ENCODE measurements at places on chromosomes 2 and 18.

- DNase-seq = no peak
Observed at GRCh38 chr2:130846686-130847375, 10.1 kb downstream of the ARHGEF4 start.

DNA sequence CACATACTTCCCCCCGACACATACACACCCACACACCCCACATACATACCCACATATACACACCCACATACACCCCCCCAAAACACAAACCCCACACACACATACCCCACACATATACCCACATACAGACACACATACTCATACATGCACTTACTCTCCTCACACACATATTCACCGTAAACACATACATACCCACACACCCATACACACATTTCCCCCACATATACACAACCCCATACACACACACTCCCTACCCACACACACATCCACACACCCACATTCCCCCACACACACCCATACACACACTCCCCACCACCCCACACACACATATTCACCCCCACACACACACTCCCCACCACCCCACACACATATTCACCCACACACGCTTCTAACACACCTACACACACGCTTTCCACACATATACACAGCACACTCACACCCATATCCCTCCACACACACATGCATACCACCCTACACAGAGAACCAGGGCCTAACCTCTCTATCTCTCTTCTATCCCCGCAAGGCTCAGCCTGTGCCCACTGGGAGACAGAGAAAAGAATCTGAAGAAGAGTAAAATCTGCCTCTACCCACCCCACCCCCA, 182.4 kb upstream of the ETAA1 start:
- no peak for DNase-seq

GRCh38 chr2:70648961-70649360, 95.3 kb upstream of the TGFA start:
- DNase-seq = no peak

DNA sequence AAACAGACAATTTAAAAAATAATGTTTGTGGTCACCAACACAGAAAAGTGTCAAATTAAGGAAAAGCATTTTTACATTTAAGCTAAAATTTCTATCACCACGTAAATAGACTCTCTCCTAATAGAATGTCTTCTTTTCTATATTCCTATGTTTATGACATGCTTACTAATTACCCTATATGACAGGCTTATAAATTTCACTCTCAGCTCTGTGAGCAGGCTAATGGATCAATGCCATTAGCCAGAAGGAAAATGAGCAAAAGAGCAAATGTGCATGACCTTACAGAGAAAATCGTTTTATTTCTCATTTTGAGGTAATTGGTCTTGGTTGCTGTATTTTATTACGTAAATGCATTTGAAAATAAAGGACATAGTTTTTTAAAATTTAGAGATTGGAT, 209.7 kb downstream of the TMX3 start:
- no peak for DNase-seq

- DNase-seq = no peak
Observed at GRCh38 chr2:61419570-61419969, 51.3 kb downstream of the USP34 start.

DNA sequence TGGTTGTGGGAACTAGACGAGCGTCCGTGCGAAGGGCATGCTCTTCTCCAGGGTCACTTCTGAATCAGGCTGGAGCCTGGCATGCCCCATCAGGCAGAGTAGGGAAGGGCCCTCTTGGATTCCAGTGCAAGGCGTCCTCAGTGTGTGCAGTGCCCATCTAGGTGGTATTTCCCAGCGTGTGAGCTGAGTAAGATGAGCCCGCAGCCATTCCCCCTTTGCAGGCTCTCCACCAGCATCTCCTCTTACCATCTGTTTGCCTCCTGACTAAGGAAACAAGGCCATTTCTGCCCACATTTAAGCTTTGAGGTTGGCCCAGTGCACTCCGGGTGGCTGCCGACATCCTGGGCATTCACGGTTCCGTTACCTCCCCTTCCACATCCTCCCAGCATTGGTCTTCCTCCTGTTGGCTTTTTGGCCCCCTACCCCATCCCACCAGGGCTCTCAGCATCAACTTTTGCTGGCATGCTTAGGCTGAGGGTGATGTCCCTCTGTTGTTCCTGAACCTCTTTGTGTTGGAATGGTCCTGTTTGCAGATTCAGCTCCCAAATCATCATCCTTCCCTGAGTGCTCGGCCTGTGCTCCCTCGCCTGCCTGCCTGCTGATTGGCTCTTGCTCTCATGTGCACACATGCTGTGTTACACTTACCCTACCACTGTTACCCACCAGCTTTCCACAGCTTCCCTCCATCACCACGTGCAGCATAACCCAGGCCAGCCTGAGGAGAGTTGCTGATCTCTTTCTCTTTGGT, 11.8 kb downstream of the CEP68 start:
- DNase-seq = no peak

DNA sequence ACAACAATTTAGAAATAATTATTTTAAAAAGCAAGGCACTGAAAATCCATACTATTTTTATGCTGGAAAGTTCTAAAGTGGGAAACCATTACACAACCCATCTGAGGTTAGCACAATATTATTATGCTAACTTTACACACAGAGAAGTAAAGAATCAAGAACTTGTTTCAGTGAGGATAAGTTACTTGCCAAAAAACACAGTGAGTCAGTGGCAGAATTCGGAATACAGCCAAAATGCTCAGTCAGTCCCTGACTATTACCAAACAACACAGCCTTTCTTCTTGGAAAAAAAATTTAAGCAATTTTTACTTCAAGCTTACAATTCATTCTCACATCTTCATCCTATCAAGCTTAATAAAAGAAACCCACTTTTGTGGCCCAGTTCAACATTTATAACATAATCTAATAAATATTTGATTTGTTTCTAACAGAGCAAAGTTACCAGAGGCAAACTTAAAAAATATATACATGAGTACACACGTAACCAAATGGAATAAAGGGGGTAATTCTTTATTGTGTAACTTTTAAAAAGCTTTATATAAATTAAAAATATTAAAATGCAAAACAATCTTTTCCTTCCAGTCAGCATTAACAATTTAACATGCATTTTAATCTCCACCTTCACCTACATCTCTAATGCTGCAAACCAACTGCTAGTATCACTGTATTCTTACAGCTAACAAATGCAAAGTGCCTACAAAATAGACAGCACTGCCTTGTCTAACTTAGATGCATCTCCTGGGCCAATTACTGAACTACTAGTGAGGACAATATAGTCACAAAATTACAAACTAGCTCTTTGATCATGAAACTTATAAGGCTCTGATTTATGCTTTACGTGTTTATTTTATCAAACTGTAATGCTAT, 55.2 kb downstream of the CCDC88A start:
- peak; percentile 47 for DNase-seq

DNA sequence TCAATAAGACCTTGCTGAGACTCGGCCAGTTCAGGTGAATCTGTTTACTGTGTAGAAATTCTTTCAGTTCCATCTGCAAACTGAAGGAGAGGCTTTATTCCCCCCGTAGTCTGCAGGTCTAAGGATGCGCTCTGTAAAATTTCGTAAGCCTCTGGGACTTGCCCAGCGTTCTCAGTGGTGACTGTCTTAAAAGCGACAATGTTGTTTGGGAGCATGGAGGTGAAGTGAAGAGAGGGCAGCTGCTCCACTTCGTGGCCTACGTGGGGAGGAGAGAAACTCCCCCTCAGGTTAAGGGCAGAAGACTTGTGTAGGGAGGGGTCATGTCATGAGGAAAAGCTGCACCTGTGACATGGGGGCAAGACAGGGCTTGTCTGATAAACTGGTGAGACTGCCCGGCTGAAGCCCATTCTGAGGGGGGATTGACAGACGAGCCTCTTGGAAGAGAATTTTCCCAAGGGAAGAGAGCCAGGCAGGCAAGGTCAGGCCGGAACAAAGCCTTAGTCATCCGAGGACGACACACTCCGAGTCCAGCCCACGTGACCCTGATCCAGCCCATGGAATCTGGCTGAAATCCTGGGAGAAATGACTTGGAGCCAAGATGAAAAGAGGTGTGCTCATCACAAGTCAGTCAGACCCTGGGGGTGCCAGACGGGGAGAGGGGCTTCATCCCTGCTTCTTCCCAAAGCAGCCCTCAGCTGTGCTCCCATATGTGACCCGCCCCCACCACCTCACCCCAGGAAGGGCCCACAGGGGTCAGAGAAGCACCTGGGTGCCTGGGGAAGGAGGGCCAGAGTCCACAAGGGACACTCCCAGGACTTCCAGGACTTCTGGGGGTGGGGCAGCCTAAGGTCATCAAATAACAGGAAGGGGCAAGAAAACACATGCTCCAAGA, 88.5 kb upstream of the SH3BP4 start:
- no peak for DNase-seq

GRCh38 chr2:70078384-70078783, 8.9 kb upstream of the PCBP1 start:
- peak; percentile 66 for DNase-seq

- no peak for DNase-seq
Observed at GRCh38 chr18:44409515-44409914, 271.2 kb upstream of the SETBP1 start.

GRCh38 chr2:56671973-56672569, 488.3 kb downstream of the CCDC85A start:
- no peak for DNase-seq

GRCh38 chr2:103169861-103170260, 408.0 kb downstream of the TMEM182 start:
- DNase-seq = no peak

DNA sequence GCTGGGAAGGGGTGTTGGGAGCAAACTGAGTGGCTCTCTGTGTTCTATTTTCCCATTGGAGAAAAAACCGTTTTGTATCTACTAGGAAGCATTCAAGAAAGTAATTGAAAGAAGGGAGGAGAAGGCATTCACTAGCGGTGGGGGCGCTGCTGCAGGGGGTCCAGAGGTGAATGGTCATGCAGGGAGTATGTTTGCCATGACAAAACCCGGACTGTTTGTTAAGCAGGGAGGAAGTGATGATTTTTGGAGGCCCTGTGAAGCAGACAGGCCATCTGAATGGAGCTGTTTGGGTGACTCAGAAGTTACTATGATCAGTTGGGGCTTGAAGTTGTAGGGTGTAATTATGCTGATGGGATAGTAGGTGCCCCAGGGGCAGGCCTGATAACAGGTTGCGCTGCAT, 7.0 kb downstream of the TAF4B start:
- peak; percentile 42 for DNase-seq

GRCh38 chr2:11131166-11131920, 23.9 kb upstream of the SLC66A3 start:
- no peak for DNase-seq

- DNase-seq = no peak
Observed at GRCh38 chr2:28552045-28552823, 56.4 kb downstream of the PLB1 start.

DNA sequence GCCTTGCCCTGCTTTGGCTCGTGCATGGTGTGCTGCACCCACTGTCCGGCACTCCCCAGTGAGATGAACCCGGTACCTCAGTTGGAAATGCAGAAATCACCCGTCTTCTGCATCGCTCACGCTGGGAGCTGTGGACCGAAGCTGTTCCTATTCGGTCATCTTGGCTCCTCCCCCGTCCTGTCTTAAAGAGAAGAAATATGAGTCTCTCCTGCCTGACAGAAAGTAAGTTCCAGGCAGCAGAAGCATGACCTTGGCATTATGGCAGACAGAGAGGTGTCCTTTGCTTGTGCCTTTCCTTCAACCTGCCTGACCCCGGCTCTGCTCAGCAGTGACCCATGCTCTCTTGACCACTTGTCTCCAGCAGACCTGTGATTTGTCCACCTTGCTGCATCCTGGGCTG, 62.5 kb upstream of the CYP1B1 start:
- no peak for DNase-seq

DNA sequence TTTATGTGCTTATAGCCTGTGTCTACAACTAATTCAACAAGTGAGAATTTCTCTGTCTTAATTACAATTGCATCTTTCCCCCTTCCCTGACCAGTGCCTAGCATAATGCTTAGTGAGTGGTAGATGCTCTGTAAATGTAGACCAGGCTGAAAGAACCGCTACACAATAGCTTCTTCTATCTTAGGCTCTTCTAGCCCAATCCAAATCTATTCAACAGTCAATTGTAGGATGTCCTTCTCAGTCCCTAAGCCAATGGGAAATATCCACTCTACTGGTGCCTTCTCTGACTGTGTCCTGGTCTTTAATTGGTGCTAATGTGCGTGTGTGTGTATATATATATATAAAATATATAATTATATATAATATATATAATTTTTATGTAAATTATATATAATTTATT, 34.1 kb upstream of the GCC2 start:
- no peak for DNase-seq

DNA sequence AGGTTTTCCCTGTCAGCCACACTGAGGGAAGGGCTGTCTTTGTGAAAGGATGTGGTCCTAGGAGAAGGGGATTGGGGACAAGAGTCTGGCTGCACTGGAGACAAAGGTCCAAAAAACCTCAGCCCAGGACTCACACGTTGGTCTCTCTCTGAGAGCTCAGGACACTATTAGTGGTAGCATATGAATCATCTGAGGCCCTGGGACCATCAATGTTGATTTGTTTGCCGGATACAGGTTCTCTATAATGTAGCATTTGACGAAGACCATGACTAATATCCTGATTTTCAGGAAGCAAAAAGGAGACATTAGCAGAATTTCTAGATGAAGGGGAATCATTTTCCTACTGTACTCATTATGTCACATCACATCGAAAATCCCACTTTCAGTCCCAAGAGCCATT, 22.2 kb upstream of the DNAH6 start:
- no peak for DNase-seq

GRCh38 chr2:122755281-122755780, 999.9 kb downstream of the TSN start:
- no peak for DNase-seq

GRCh38 chr2:220036431-220036830, 409.0 kb downstream of the SLC4A3 start:
- no peak for DNase-seq

DNA sequence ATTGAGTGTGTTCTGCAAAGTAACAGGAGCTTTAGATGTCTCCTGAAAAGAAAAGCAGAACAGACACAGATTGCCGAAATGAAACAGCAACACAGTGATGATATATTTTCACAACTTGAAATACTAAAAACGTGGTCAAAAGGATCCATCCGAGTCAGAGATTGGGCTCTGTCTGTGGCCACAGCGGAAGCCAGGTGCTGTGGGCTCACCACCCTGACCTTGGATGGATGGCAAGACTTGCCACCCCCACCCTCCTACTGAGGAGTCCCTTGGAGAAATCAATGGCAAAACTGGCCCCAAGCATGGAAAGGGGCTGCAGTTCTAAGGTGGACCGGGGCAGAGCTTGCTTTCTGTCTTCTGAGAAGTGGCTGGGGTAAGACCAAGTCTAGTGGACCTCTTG, 31.4 kb upstream of the ACKR3 start:
- DNase-seq = no peak

GRCh38 chr2:168468354-168468753, 12.3 kb downstream of the CERS6 start:
- peak; percentile 12 for DNase-seq
